GM23248 (cell line): ENCODE measurements at places on chromosomes 2 and 18. TPM values are rescaled to one million over a fixed set of nuclear protein-coding genes. Genes with fewer than 3 reads are reported as not detected.
A peak's percentile ranks its signal among the peaks of the same experiment; 100 is the strongest.

GRCh38 chr2:136399667-136400289 lies 281.8 kb upstream of the CXCR4 start:
- DNase-seq, result no peak

DNA sequence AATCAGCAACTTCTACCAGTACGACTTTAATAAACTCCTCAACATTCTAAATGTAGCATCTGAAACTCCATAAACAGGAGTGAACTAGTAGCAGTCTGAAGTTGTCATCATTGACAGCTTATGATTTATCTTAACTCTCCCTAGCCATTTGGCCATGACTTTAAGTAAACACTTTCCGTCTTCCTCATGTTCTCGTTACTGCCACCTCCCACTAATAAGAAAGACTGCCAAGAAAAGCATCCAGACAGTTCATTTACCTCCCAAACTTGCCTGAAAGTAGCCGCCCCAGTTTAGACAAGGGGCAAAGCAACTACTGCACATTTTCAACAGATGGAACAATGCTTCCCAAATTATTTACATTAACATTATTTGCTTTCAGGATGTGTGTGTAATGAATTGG lies 287.5 kb downstream of the OSR1 start:
- DNase-seq, result no peak

PSD4 gene
- 2.8 and 6.1 TPM in 2 replicates for total RNA-seq

REG1B gene
- total RNA-seq, result not detected in 2 replicates

DOCK10 gene
- total RNA-seq, result 19.2 and 20.5 TPM in 2 replicates

DNA sequence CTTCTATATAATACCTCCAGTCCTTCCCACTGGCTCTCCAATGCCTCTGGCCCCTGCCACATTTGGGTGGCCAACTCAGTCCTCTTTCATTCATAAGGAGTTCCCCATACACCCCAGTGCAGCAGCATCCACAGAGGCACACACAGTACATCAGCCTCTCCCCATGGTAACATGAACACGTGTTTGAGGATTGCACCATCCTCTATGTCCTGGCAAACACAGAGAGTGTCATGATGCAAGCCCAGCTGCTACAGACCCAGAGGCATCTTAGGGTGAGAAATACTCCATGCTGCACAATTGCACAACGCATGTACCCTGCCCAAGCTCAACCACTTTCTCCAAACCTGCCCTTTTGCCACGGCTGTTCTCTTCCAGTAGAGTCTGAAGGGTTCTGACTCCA lies 11.5 kb downstream of the IGFBP5 start:
- DNase-seq, result peak; percentile 96

DUSP19 gene
- 2.3 and 5.3 TPM in 2 replicates for total RNA-seq

DNA sequence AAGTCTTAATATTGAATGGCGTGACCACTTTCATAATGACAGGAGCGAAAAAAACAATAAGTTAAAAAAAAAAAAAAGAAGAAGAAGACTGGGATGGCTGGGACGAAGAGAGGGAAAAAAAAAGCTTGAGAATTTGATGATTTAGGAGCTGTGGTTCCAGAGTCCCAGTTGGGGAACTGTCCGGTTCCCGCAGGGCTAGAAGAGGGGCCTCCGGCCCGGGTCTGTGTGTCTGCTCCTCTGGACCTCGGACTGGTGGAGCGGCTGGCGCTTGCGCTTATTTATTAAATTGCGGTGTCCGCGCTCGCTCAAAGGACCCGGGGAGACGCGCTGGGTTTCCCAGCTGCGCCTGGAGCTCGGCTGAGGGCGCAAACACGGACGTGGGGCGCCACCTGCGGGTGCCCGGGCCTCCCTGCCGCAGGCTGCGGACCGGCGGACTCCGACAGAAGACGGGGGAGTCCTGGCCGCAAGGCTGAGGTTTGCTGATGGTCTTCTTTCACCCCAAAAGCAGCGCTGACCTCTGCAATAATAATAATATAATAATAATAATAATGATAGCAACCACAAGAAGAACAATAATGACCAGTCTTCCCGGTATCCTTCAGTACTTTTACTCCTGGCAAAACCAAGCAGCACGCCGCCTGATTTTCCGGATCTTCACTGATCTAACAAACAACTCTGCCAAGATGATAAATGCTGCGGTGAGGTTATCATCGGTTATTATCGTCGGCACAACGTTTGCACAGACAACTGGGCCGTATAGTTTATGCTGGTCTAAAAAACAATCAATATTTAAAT lies at the start of gene CBLN2:
Gene CBLN2 (minus strand): TSS at position 251 of the 795 bp plus-strand sequence. CDS start 2,182 bp downstream, outside the sequence.
- peak; percentile 79 for DNase-seq

- DNase-seq, result no peak
Observed at GRCh38 chr2:231568098-231568784, 24.4 kb upstream of the TEX44 start.

SIX3 gene
- total RNA-seq, result not detected in 2 replicates

VIT gene
- total RNA-seq, result 0.22 TPM in 1 of 2 replicates, not detected in the other

DNA sequence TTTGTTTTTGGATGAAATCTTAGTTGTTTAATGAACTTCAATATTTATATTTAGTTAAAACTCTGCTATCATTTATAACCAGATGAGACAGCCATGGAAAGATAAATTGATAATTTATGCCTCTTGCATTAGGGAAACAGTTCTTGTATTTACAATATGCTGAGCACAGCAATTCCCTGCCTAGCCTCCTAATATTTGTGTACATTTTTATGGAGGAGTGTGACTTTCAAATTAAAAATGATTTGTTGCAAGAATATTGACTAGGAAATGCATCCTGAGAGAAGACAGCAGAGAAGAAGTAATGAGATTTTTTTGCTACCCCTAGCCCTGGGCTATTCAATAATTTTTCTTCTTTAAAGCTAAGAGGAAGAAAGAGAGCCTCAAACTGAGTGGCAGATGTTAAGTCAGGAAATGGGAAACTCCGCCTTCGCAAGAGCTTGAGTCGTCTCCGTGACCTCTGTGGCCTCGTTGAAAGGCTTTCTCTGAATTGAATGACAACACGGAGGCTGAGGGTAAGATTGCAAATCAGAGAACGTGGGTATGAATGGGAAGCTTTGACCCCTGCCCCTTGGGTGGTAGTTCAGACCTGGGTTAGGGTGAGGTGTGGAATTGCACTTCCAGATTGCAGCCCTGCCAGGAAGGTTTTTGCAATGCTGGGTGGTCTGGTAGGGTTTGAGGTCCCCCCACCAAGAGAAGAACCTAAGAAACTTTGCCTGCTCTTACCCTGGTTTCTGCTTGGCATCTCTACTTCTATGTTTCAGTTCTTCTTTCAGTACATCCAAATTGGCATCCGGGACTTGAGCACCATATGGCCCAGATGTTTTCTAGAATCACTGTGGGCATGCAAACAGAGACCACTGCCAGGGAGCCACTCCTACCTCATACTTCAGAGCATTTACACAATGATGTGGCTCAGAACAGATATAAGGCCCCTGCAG lies 210.3 kb upstream of the RBMS1 start:
- DNase-seq, result no peak

DQX1 gene
- total RNA-seq, result not detected in 2 replicates

SDC1 gene
- total RNA-seq, result 32.5 and 33.1 TPM in 2 replicates

NGEF gene
- total RNA-seq, result 0.43 TPM in 1 of 2 replicates, not detected in the other
